Thoracic aorta (tissue), 2 donors: ENCODE measurements at places on chromosomes 7 and 10.
A peak's percentile ranks its signal among the peaks of the same experiment; 100 is the strongest.

- DNase-seq, result no peak
- no peak overlapping the region for H3K27ac ChIP-seq
- H3K27me3 ChIP-seq, result no peaks in the 10 kb centered on the region
Observed at GRCh38 chr7:25007668-25008067, 27.7 kb upstream of the OSBPL3 start.

GRCh38 chr7:234051-234707 is 41.8 kb downstream of the FAM20C start:
- H3K27ac ChIP-seq, result peak overlapping the region; percentile 88
- H3K4me3 ChIP-seq, result peak overlapping the region; percentile 65
- no peaks in the 10 kb centered on the region for H3K27me3 ChIP-seq
- no peak for DNase-seq
- no peaks in the 10 kb centered on the region for H3K36me3 ChIP-seq

GRCh38 chr7:1538544-1539180 is 8.2 kb downstream of the MAFK start:
- H3K4me3 ChIP-seq, result peak overlapping the region; percentile 78
- peaks cover 35% of the 10 kb centered on the region for H3K36me3 ChIP-seq
- H3K27ac ChIP-seq, result peak overlapping the region; percentile 97
- peaks cover 51% of the 10 kb centered on the region for H3K4me1 ChIP-seq
- DNase-seq, result no peak
- no peaks in the 10 kb centered on the region for H3K27me3 ChIP-seq

GRCh38 chr10:30127120-30127541 is 67.7 kb upstream of the JCAD start:
- DNase-seq, result no peak
- no peaks in the 10 kb centered on the region for H3K36me3 ChIP-seq
- H3K4me1 ChIP-seq, result no peaks in the 10 kb centered on the region
- H3K27ac ChIP-seq, result no peak overlapping the region

DNA sequence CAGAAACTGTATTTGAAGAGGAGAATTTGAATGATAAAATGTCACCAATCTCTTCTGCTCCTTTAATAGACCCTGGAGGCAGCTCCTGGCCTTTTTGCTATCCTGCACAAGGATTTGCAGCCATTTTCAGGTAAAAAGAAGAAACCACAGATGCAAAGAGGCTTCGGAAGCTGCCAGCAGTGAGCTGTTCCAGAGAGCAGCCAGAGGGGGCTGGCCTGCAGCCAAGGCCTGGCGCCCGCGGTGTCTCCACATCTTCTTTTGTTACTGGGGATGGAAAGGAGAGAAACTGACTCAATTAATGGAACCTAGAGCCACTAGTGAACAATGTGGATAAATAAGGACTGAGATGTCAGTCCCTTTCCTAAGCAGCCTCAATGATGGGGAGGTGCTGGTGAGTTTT is 23.9 kb upstream of the GPR26 start:
- H3K36me3 ChIP-seq, result no peaks in the 10 kb centered on the region
- no peaks in the 10 kb centered on the region for H3K27me3 ChIP-seq
- H3K27ac ChIP-seq, result no peak overlapping the region

- no peak overlapping the region for H3K27ac ChIP-seq
- H3K36me3 ChIP-seq, result no peaks in the 10 kb centered on the region
- no peak for DNase-seq
- no peak overlapping the region for H3K4me3 ChIP-seq
Observed at GRCh38 chr10:101892782-101893391, 49.3 kb upstream of the KCNIP2 start.

- no peaks in the 10 kb centered on the region for H3K36me3 ChIP-seq
- peaks cover 52% of the 10 kb centered on the region for H3K4me1 ChIP-seq
- peak overlapping the region; percentile 98 for H3K27ac ChIP-seq
- DNase-seq, result peak; percentile 79
Observed at GRCh38 chr10:79246209-79246581, 101.1 kb upstream of the PPIF start.

- no peak for DNase-seq
- H3K4me1 ChIP-seq, result no peaks in the 10 kb centered on the region
- no peak overlapping the region for H3K27ac ChIP-seq
- no peaks in the 10 kb centered on the region for H3K36me3 ChIP-seq
- no peaks in the 10 kb centered on the region for H3K27me3 ChIP-seq
Observed at GRCh38 chr10:113240736-113241135, 290.7 kb downstream of the TCF7L2 start.

- H3K36me3 ChIP-seq, result no peaks in the 10 kb centered on the region
- no peak overlapping the region for H3K27ac ChIP-seq
- no peaks in the 10 kb centered on the region for H3K27me3 ChIP-seq
- no peaks in the 10 kb centered on the region for H3K4me1 ChIP-seq
- no peak for DNase-seq
- no peak overlapping the region for H3K4me3 ChIP-seq
Observed at GRCh38 chr10:129887381-129887905, 76.6 kb downstream of the EBF3 start.

- H3K36me3 ChIP-seq, result no peaks in the 10 kb centered on the region
- H3K27me3 ChIP-seq, result no peaks in the 10 kb centered on the region
Observed at GRCh38 chr7:117319181-117319580, 3.7 kb downstream of the WNT2 start.

DNA sequence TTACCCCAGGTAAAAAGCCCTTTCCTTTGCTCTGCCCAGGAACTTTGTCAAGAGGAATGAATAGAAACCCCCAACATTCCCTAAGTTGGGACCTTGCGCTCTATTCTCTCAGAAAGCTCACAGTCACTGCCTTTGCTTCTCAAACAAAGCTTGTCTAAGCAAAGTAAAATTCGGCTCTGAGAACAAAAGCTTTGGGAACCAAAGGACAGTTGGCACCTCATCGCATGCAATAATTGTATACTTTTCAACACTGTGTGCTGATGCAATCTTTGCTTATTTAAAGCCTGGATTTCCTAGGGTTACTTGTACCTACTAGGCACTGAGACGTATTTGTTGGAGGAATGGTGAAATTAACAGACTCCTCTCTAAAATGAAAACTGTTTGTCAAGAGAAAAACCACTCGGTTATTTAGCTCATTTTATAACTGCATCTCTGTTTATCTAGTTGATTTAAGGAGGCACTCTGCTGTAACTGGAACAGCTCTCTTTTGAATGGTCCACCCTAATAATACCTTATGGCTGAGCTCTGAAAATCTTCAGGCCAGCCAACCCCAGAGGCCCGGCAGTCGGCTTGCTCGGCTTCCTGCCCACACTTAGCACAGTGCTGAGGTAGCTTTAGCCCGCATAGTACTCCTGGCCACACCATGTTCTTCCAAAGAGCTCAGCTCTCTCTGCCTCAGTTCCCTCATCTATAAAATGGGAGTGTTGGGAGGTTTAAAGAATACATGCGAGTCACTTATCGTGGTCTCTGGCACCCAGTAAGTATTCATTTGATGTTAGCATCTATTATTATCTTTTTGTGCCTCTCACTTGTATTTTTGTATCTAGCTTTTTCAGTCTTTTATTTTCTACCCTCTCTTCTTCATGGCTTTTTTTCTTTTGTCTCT is 80.2 kb upstream of the PRR15 start:
- no peaks in the 10 kb centered on the region for H3K27me3 ChIP-seq
- peak overlapping the region; percentile 35 for H3K4me3 ChIP-seq
- H3K4me1 ChIP-seq, result peaks cover 14% of the 10 kb centered on the region
- no peak for DNase-seq

GRCh38 chr7:105708763-105709080 is 127.4 kb upstream of the EFCAB10 start:
- no peaks in the 10 kb centered on the region for H3K27me3 ChIP-seq
- H3K27ac ChIP-seq, result no peak overlapping the region
- DNase-seq, result no peak
- no peaks in the 10 kb centered on the region for H3K4me1 ChIP-seq
- no peaks in the 10 kb centered on the region for H3K36me3 ChIP-seq
- no peak overlapping the region for H3K4me3 ChIP-seq

DNA sequence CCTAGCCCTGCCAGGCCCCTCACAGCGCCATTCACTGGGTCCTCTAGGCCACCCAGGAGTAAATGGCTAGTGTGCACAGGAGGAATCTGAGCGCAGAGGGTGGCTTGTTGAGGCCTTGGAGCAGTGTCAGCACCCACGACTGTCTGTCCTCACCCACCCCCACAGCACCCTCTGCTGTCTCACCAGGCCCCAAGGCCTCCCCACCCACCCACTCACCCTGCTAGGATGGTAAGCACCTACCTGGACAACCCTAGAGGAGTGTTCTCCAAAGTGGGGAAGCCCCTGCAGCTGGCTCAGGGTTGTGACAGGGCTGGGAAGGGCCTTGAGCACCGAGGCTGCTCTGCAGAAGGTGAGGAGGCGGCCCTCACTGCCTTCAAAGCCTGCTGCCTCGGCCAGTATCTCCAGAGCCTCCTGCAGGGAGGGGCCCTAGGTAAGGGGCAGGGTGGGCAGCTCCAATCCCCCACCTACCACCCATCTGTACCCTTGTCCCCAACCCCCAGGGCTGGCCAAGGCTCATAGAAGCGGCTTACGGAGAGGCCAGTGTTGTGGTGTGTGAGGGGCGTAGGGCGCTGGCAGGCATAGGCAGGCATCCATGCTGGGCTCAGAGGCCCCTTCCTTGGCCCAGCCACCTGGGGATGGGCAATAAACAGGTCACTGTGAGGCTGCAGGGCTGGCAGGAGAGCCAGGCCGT is 2.9 kb downstream of the POLM start:
- H3K4me1 ChIP-seq, result peaks cover 25% of the 10 kb centered on the region
- H3K27ac ChIP-seq, result no peak overlapping the region
- peaks cover 32% of the 10 kb centered on the region for H3K36me3 ChIP-seq
- no peak for DNase-seq
- no peaks in the 10 kb centered on the region for H3K27me3 ChIP-seq

DNA sequence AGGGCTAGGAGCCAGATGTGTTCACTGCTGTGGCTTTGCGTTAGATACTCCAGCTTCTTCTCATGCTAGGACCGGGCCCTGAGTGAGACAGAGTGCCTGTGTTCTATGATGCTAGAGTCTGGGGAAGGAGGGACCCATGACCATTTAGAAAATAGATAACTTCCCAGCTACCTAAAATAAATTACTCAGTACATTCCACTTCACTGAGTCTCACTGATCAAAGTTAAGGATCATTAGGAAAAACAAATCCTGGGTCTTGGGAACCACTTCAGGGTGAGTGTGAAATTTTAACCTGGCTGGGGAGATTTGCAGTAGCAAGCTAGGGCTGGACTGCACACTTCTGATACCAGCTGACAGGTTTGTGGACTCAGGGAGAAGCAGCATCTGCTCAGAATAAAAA is 138.1 kb downstream of the EMX2 start:
- H3K36me3 ChIP-seq, result no peaks in the 10 kb centered on the region
- no peaks in the 10 kb centered on the region for H3K27me3 ChIP-seq
- no peaks in the 10 kb centered on the region for H3K4me1 ChIP-seq
- no peak overlapping the region for H3K27ac ChIP-seq
- DNase-seq, result no peak

DNA sequence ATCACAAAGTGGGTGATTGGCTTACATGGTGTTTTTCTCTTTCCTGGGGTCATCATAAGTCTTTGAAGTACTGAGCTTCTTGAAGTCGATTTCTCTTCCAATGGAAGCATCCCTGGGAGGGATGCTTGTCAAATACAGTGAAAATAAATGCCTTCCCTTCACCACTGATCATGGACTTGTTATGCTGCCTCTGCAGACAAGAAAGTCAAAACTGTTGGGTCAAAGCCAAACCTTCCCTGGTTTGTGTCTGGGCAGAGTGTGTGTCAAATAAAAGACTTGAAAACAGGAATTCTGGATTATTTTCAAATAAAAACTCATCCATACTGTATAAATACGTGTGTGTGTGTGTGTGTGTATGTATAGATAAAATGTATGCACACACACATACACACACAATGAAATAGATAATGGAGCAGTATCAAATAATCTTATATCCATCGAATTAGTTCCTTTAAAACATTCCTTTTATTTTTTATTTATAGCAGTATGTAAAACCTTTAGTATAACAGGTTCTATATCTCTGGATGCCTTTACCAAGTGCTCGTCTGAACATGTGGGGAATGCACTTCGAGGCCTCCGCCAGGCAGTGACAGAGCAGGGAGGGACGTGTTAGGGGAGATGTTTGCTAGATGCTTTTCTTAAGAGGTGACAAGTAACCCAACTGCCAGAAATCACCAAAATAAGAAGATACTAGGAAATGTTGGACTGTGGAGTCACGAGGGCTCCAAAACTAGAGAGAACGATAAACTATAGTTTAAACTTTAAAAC is 27.2 kb upstream of the WNT16 start:
- no peaks in the 10 kb centered on the region for H3K27me3 ChIP-seq
- H3K4me3 ChIP-seq, result no peak overlapping the region
- no peak for DNase-seq
- H3K27ac ChIP-seq, result no peak overlapping the region
- H3K4me1 ChIP-seq, result no peaks in the 10 kb centered on the region

DNA sequence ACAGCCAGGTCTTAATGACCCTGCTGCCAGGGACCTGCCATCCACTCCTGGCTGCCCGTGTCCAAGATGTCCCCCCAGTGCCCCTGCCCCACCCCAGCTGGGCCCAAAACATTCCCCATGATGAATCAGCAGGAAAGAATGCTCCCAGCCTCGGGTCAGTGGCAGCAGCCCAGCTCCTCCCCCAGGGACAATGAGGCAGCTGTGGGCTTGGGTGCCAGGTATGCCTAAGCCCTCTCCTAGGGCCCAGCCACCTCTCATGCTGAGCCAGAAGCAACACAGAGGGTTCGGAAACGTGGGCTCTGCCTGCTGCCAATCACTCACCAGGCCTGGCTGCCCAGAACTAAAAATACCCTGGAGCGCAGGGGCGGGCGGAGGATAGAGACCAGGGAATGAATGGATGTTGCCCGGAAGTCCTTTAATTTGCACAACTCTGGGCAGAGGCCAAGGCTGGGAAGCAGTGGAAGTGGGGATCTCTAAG is 1.5 kb upstream of the LOXL4 start:
- peak; percentile 86 for DNase-seq
- H3K27ac ChIP-seq, result peak overlapping the region; percentile 97
- H3K27me3 ChIP-seq, result no peaks in the 10 kb centered on the region
- H3K4me1 ChIP-seq, result peaks cover 14% of the 10 kb centered on the region

- H3K36me3 ChIP-seq, result no peaks in the 10 kb centered on the region
- peak overlapping the region; percentile 1 for H3K4me3 ChIP-seq
- peak overlapping the region; percentile 29 for H3K27ac ChIP-seq
- DNase-seq, result no peak
- H3K27me3 ChIP-seq, result no peaks in the 10 kb centered on the region
Observed at GRCh38 chr7:20350996-20351692, 20.4 kb downstream of the ITGB8 start.

DNA sequence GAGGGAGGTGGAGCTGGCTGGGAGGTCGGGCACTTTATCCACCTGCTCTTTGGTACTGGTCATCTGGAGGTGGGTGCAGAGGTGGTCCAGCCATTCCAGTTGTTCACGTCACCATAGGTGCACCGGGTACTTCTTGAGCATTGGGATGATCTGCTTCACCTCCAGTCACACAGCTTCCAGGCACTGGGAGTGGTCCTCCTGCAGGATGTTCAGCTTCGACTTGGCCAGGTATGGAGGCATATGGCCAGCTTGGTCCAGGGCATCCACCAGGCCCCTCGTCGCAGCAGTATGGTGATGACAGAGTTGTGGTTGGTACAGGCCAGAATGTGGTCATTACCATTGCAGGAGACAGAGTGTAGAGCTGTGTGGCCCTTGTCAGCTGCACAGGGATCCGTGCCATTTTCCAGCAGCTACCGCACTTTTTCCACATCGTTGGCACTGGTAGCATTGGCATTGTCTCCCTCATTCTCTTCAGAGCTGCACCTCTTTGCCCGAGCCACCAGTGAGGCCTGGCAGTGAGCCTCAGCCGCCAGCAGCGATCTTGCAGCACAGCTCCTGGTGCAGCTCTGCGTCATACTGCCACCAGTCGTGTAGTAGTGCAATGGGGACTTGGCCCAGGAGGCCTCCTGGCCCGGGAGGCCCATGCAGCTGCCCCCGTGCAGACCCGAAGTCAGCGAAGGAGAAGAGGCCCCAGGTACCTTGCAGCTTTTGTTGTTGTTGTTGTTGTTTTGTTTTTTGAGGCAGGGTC is 150.9 kb downstream of the ZNF22 start:
- no peak overlapping the region for H3K4me3 ChIP-seq
- DNase-seq, result no peak
- H3K4me1 ChIP-seq, result no peaks in the 10 kb centered on the region
